ENCODE measurements at places on chromosomes 3 and 15. TPM values are rescaled to one million over a fixed set of nuclear protein-coding genes. Genes with fewer than 3 reads are reported as not detected.

SIDT1 gene
- 1.4 TPM for total RNA-seq

MEIS2 gene
- 6.3 TPM for total RNA-seq

CFAP20DC gene
- 9.4 TPM for total RNA-seq

CCR3 gene
- total RNA-seq: not detected

CPA3 gene
- total RNA-seq: not detected

TNNC1 gene
- total RNA-seq: 0.23 TPM

ZNF860 gene
- total RNA-seq: 2.5 TPM

IL17RB gene
- 0.07 TPM for total RNA-seq

GPR171 gene
- total RNA-seq: not detected

AMOTL2 gene
- total RNA-seq: 65.5 TPM

CIP2A gene
- 15.2 TPM for total RNA-seq

FOXB1 gene
- not detected for total RNA-seq

TIMP4 gene
- total RNA-seq: not detected

CASR gene
- not detected for total RNA-seq

ST3GAL6 gene
- 3.2 TPM for total RNA-seq

MYD88 gene
- total RNA-seq: 38.5 TPM

SAMD7 gene
- total RNA-seq: not detected

CTXN2 gene
- total RNA-seq: not detected

ATP8B4 gene
- total RNA-seq: 0.56 TPM

NUP210 gene
- 0.21 TPM for total RNA-seq

NOX5 gene
- total RNA-seq: not detected

CHRNA7 gene
- total RNA-seq: 0.28 TPM

IL5RA gene
- not detected for total RNA-seq

SLITRK3 gene
- total RNA-seq: not detected

GPR160 gene
- 1.1 TPM for total RNA-seq

LTK gene
- 0.35 TPM for total RNA-seq

C2CD4B gene
- not detected for total RNA-seq

ANKUB1 gene
- total RNA-seq: 1.7 TPM

SOX14 gene
- total RNA-seq: not detected

PLA2G4D gene
- total RNA-seq: not detected

VGLL3 gene
- 0.65 TPM for total RNA-seq

CHRNA3 gene
- 0.09 TPM for total RNA-seq

CLRN1 gene
- not detected for total RNA-seq

CD47 gene
- 69.6 TPM for total RNA-seq

GNAT1 gene
- 0.35 TPM for total RNA-seq

UTS2B gene
- not detected for total RNA-seq

DBR1 gene
- 11.9 TPM for total RNA-seq

DET1 gene
- total RNA-seq: 1.4 TPM

C3orf20 gene
- not detected for total RNA-seq

TAGLN3 gene
- total RNA-seq: 6.4 TPM

SCAPER gene
- total RNA-seq: 13.5 TPM

EPHB3 gene
- total RNA-seq: 23.4 TPM

EIF4E3 gene
- 6.0 TPM for total RNA-seq

PPP1R14D gene
- total RNA-seq: not detected

ECE2 gene
- total RNA-seq: not detected

MYEF2 gene
- total RNA-seq: 4.5 TPM

Measured in airway epithelial cell (primary cell).